WTC11 (cell line): ENCODE measurements at places on chromosomes 4 and X.

GRCh38 chrX:56498756-56499155, 64.7 kb upstream of the UBQLN2 start:
- DNase-seq, result no peak

DNA sequence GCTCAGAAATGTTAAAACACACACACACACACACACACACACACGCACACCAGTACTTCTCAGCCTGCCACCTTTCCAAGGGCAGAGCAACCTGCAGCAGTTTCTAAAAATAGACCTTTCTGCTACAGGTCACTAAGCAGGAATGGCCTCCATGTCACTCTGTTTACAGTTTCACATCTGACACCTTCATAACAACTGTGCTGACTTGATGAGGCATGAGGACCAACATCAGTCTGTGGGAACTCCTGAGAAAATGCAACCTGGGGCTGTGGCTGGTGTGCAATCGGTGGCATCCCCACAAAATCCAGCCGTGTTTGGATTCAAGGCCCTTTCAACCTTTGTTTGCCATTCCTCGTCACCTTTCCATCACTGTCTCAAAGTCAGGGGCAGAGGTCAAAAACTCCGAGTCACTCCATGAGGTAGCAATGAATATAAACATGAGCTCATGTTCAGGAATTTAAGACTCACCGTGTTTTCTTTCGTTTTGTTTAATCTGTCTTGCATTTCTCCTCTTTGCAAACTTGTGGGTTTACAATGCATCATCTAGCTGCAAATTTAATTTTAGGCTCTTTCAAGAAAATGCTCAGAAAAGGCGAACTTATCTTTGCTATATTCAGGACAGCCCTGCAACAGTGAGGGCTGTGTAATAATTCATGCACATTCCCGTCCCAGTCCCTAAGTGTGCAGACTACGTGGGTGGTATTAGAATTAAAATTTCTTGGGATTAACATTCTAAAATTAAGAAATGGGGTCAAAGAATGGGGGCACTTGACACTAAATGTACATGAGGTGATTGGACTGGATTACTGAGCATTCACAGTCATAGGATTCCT, 135.3 kb downstream of the SHROOM3 start:
- no peak for DNase-seq

- no peak for DNase-seq
These were observed 18.4 kb downstream of the NMU start for GRCh38 chr4:55617587-55618197.

DNA sequence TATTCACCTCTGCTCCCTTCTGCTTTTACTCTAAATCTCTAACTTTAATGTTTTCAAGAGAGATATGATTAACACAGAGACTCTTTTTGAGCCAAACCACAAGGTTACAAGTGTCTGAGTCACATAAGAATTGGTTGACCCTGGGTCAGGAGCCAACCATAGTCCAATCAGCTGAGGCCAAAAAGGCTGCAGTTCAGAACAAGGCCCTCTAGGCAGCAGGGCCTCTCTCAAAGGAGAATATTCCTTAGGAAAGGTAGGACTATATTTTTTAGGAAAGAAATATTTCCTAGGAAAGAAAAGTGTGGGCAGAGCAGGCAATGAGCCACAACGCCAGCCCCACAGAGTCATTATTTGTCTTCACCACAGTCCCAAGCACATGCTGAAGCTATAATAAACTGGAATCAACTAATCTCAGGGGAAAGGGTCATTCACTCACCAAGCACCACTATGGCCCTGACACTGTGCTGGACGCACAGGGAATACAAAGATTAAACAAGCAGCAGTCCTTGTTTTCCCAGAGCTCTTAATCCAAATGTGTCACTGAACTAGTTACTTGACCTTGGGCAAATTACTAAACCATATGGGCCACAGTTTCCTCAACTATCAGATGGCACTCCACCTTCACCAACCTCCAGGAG, 2.2 kb downstream of the ATP8A1 start:
- DNase-seq, result no peak
